ENCODE measurements at places on chromosomes 13 and 19.

DNA sequence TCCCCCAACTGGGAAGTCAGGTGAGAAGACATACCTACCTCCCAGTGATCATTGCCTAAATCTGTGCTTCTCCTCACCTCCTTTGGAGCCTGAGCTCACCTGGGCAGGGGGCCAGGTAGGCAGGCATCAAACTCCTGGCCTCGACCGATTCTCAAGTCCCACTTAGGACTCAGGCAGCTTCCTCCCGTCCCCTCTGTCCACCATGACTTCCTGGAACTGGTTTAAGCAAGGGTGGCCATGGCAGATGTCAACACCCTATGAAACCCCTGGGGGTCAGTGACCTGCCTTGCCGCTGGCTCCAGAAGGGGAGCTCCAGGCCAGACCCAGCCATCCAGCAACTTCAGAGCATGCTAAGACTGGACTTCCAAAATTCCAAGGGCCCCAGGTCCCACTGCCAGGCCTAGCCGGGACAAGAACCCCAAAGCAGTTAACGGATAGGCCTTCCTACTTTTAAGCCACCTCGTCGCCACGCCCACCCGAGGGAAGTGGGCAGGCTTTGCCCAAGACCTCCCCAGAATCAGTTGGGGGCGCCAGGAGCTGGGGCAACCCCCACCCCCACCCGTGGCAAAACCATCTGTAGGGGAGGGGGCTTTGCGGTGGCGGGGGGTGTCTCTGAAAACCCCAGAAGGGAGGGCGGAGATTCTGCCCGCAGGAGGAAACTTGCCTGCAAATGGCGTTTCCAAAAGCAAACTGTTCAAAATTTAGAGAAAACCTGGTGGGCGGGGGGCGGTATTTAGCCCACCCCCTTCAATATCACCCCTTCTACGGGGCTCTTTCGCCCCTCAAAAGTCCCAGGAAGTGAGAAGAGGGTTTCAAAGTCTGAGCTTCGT is 657 bp downstream of the PLIN3 start:
- peak; percentile 65 for DNase-seq

GRCh38 chr19:8681345-8682029 is 17.1 kb downstream of the ACTL9 start:
- DNase-seq = no peak

GRCh38 chr13:111114362-111115060 is 599 bp upstream of the ARHGEF7 start:
- peak; percentile 42 for DNase-seq

GRCh38 chr13:24194447-24194846 is 33.9 kb downstream of the SPATA13 start:
- no peak for DNase-seq

GRCh38 chr13:113474179-113474578 is 16.3 kb downstream of the DCUN1D2 start:
- no peak for DNase-seq

- no peak for DNase-seq
These were observed 20.5 kb upstream of the FBXO27 start for GRCh38 chr19:39052846-39053245.

GRCh38 chr13:99994638-99995020 is 13.0 kb downstream of the ZIC2 start:
- DNase-seq = no peak

DNA sequence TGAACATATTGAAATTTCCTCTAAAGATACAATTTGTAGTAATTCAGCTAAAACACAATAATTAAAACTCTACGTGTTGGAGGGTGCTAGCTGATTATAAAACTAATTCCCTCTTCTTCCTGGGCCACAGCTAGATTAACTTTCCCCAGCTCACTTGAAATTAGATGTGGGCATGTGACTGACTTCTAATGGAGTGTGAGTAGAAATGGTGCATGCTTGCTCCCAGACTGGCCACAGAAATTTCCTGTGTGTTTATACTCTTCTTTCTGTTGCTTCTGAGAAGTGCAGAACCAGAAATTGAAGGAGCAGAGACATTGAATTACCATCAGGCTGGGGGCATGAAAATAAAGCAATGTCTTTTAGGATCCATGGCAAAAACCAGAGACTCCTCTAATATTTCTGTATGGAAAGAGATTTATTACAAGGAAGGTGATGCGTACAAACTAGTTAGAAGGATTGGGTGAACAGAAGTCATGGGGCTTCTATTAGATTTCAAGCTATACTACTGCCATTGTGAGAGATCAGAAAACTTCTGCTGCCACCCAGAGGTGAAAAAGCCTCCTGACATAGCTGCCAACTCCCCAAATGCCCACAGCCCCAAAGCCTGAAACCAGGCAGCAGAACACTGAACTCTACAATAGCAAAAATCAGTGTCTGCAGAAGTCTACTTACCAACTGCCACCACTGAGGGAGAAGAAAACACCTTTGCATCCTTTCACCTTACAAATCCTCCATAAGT is 379.2 kb upstream of the MIR17HG start:
- DNase-seq = no peak

DNA sequence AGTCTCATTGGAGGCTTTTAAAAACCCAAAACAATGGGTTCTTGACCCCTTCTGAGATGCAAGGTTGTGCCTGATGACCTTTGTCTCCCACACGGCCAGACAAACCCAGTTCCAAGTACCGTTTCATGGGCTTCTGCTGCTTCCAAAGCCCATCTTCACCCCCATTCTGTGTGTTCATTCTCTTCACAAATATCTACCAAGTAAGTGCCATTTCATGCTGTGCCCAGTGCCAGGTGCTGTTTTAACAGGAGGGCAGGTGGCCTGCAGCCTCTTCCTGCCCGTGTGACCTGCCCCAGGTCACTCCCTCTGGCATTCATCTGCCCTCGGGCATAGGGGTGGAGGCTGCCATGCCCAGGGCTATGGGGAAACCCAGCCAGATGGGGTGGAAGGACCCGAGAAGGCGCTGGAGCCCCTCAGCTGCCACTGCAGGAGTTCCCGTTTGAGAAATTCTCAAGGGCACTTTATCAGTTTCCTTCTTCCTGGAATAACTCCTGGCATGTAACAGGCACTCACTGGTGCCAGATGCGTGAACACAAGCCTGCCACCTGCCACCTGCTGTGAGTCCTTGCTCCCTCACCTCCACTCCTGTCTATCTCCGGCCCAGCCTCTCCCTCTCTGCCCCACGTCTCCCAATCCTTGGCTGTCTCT is 12.5 kb downstream of the CAPN12 start:
- DNase-seq = no peak

GRCh38 chr13:20174656-20175405 is 14.0 kb upstream of the GJA3 start:
- peak; percentile 78 for DNase-seq

DNA sequence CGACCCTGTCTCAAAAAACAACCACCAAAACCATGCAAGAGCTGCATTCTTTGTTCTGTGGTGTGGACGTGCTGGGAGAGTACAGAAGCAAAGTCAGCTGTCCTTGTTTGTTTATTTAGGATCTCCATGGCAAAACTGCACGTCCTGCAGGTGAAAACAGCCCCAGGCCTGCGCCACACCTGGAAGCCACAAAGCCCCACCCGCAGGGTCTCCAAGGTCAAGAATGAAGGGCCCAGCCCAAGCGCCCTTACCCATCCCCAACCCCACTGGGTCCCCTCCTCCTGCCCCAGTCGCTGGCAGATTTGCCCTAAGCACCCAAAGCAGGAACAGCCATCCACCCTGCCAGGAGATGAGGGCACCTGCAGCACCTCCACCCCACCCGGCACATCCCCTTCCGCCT is 10.5 kb downstream of the MBD3 start:
- no peak for DNase-seq

DNA sequence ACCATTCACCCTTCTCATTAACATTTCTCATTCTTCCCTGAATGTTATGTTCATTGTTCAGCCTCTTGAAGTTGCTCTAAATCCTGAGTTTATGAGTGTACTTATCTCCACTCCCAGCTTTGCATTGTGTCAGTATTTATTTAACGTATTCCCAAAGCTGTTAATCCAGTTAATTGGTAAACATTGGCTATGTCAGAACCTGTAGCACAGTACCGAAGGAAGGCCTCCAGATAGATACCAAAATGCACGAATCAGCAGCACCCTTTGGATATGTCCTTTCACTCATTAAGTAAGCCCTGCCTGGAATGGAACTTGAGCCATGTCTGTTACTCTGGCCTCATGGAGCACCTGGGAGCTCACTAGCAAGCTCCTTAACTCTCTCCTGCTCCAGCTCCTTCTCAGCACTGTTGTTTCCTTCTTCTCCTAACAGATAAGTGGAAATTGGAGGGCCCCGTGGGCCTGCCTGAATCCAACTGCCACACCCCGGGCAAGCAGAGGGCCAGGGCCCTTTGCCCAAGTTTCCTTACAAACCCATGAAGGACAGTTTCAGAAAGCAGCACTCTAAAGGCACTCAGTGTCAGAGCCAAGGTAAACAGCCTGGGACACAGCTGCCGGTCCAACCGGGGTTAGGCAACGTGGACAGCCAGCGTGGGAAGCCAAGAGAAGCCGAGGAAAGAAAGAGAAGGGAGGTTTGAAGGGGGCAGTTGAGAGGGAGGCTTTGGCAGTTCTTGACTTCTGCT is 155.0 kb upstream of the SERP2 start:
- no peak for DNase-seq

DNA sequence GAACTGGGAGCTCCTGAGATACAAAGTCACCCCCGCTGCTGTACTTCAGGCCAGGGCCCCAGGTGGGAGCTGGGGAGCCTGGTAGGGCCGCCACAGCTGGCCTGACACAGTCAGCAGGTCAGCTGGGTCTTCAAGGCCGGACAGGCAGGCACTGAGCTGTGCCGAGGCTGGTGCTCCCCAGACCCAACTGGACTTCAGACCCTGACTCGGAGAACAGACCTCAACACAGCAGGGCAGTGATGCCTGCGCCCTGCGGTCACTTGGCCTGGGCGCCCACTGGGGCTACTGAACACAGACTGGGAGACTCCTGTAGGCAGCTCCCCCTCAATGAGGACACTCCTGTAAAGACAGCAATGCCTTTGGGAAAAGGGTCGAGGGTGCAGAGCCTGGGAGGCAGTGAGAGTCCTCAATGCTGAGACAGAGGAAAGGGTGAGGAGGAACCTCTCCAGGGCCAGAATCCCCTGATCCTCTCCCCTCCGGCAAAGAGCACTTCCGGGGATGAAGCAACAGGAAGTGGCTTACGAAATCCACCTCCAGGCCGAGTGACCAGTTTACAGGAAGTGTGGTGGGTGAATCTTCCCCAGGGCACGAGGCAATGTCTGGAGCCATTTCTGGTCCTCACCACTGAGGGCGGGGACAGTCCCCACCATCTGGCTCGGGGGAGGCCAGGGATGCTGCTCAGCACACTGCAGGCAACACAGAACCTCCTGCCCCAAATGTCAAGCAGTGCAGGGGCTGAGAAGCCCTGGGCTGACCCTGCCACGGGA is 40.8 kb upstream of the ISYNA1 start:
- peak; percentile 71 for DNase-seq

DNA sequence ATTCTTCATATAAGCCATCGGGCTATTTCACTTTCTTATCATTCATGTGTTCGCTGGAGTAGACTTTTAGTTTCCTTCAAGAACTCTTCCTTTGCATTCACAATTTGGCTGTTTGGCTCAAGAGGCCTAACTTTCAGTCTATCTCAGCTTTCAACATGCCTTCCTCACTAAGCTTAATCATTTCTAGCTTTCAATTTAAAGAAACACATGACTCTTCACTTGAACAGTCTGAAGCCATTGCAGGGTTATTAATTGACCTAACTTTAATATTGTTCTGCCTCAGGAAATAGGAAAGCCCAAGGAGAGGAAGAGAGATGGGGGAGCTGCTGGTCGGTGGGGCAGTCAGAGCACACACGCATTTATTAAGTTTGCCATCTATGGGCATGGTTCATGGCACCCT is 158.1 kb downstream of the SUCLA2 start:
- no peak for DNase-seq

DNA sequence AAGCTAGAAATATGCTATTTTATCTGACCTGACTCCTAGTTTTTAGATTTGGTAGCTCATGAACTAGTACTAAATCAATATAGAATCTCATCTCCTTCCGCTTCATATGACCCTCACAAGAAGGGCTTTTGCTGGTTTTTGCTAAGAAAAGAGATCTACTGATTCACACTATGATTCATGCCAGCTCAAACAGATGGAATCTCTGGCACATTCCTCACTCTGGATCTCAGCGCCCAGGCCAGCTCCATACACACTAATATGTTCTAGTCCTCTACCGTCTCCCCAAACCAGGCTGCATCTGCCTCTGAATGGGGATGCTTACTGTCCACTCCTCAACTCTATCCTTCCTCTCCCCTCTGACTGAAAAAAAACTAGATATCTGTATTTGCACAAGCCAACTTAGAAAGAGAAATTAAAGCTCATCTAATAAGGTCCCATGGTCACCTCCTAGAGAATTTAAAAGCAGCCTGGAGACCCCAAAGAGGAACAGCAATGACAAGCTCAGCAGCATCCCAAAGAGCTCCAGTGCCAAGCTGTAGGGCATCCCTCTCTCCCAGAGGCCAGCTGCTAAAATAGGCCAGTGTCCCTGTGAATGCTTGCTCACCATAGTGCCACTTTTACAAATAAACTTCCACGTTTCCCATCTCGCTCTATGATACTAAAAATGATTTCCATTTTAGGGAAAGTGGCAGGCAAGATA is 74.9 kb downstream of the LHFPL6 start:
- no peak for DNase-seq

GRCh38 chr19:51185069-51185867 is 39.6 kb upstream of the CD33 start:
- DNase-seq = no peak

DNA sequence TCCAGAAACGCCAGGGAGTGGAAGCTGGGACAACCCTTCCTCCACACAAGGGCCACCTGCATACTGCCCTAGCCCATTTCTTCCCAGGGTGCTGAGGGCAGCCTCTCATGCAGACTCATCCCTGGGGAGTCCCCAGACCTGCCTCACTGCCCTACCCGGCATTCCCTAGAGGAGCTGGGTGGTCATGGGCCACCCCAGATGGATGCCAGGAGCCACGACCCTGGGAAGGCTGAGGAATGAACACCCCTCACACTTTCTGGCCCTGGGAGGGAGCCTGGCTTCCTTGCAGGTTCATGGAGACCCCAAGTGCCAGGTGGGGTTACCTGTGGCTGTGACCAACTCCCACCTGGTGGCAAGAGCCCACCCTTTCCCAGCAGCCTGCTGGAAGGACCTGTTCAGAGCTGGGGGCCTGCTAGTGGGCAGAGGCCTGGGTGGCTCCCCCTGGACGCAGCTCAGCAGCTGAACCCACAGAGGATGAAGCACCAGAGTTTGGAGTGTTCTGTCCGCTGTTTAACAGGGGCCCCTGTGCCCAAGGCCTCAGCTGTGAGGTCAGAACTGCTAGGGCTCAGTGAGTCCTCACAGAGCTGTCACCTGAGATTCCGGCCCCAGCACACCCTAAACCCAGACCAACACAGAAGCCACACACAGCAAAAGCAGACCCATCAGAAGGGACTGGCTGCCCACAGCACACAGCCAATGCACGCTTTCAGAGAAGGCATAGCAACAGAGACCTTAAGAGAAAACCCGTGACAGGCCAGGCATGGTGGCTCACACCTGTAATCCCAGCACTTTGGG is 6.6 kb downstream of the ACP4 start:
- DNase-seq = peak; percentile 48

- no peak for DNase-seq
These were observed 1.1 kb downstream of the RAB8A start for GRCh38 chr19:16112778-16113177.

DNA sequence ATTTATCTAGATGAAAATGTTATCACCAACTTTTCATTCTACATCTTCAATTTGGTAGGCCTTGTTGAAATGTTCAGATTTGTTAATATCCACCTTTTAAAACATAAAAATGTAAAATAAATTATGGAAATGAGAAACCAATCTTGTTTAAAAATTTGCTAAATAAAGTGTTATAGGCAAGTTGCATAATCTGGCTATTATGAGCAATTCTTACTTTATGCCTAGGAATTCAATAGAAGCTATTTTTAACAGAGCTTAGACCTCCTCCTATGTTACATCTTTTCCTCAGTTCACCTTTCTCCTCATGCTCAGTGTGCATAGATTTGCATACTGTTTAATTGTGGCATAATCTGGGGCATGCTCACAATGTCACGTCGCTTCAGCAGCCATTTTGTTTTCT is 87.9 kb upstream of the POSTN start:
- no peak for DNase-seq

Measured in activated T-cell treated with anti-CD3 and anti-CD28 coated beads, Interleukin-2, amount 50 U/mL, for 24 hours (primary cell).